LNCaP clone FGC (cell line): ENCODE measurements at places on chromosomes 7 and 10.

- no peak for DNase-seq
Measured at GRCh38 chr10:62001898-62002297, 100.4 kb downstream of the ARID5B start.

DNA sequence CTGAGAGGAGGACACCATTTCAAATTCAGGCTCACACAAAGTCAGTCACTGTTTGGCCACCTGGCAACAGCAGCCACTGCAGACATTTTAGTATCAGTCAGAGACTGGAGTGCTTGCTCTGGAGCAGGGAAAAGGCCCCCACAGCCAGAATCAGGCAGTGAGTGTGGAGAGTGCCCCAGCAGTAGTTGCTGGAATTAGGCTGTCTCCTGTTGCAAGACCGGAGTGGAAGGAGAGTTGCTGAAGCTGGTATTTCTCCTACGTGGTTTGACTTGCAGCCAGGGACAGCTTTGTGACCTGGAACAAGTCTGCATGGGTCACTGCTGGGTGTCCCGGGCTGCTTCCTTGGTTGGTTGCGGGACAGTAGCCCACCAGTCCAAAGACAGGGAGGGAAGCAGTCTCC, 78.4 kb upstream of the TMEM168 start:
- DNase-seq = no peak

GRCh38 chr7:132708470-132708869, 132.2 kb upstream of the PLXNA4 start:
- no peak for DNase-seq

- DNase-seq = no peak
Measured at GRCh38 chr7:135672560-135673359, 10.4 kb downstream of the STMP1 start.
